Right lung (tissue), 10 donors: ENCODE measurements at places on chromosomes 1 and 21. TPM values are rescaled to one million over a fixed set of nuclear protein-coding genes. Genes with fewer than 3 reads are reported as not detected.

DNA sequence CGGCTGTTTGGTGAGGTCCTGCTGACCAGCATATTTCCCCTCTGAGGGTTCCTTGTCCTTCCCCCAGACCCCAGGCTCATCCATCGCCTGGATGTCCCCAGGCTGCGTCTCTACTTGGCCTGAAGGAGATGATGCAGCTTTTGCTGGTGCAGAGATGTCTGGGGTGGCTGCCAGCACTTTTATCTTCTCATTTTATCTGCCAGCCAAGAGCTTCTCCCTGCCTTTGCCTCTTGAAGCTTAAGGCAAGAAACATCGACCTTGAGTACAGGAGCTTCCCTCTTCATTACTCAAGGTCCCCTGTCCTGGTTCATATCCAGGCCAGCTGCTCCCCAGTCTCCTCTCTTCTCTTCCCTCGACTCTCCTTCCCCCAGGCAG lies 9.2 kb upstream of the H6PD start:
- DNase-seq: no peak

DNA sequence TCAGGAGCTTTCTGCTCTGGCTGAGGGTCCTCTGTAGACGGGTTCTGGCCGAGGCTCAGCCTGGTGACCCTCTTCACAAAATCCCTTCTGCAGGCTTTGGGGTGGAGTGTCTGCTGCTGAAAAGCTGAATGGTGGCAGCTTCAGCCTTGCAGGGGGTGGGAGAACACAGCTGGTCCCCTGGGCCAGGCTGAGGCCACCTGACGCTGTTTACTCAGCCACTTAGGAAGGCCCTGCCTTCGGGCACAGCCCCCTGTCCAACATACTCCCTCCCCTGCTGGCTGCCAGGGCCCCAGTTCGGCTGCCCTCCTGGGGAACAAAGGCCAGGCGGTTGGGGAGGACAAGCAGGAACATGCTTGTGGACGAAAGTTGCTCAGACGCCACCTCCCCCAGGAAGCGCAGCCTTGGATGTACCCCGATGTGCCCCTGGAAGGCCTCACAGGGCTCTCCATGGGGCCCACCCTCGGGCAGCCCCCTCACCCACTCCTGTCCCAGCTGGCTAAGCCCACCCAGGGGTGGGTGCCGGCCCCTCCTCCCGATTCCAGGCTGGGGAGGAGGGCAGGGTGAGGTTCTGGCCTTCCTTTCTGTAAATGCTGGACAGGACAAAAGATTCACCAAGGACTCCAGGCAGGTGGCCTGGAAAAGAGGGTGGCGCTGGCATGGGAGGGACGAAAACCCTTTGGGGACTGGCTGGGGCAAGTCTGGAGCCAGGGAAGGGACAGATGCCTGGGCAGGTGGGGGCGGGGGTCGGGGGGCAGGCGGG lies at the start of gene ANKRD65:
Gene ANKRD65 (minus strand): TSS at position 130 of the 760 bp plus-strand sequence. CDS start 271 bp downstream, outside the sequence.
- DNase-seq: no peak

GRCh38 chr1:117691942-117692341 lies 86.1 kb downstream of the TENT5C start:
- no peak for DNase-seq

- no peak for DNase-seq
Measured at GRCh38 chr21:27722095-27722494, 755.2 kb upstream of the ADAMTS5 start.

DNA sequence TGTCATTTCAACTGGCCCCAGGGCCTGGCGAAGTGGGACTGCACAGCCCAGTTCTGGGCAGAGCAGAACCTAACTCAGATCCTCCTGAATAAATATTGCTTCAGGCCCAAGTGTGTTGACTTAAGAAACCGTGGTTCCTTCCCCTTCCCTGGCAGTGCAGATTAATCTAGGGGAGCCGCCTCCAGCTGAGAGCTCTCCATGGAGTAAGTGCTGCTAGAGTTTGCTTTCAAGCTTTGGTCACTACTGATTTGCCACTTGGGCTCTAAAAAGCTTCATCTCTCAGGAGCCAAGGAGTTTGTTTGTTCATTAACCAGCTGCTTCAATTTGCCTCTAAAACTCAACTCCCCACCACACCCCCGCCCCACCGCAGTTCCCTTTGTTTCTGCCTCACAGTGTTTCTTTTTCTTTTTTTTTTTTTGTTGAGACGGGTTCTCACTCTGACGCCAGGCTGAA lies 112.1 kb downstream of the DTL start:
- DNase-seq: peak; percentile 64

DNA sequence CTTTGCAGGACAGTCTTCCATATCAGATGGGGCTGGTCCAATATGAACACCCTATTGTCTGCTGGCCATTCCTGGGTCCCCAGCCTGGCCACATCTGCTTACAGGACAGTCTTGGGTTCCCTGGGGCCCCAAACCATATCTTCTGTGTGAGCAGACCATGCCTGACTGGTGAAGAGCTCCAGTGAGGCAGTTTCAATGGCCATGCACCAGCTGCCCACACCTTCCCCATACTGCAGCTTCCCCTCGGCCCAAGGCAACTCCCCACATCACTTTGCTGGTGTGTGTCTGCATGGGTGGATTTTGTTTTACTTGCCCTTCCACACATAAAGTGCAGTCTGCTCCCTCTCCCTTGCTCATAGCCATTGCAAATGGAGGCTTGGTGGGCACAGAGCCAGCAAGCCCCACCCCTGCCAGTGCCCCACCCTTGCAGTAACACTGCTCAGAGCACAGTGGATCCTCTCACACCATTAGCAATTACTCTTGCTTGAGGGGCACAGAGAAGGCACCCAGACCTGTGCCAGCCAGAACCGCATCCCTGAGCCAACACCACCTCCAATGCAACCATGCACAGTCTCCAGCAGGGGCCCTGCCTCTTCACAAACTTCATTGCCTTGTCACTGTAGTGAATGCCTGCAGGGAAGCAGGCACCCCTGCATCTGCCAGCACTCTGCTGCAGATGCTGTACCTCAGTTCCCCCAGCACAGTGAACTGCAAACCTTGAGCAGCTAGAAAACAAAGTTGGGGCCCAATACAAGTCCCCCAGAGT lies 474.5 kb upstream of the BEND5 start:
- DNase-seq: no peak

DNA sequence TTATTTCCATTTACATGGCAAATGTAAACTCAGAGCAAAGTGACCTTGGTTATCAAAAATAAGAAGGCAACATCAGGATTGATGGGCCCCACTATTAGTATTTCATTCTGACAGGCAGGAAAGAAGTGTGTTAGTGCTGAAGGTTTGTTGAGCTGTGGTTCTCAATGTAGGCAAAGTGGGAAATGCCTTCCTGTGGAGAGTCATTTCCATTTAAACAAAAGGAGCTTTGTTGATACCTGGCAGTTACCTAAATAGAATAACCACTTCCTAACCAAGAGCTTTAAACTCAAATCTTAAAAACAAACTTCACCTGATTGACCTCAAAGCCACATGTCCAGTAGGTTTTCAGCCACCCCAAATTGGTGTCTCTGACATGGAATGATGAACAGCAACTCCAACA lies 579.9 kb upstream of the BEND5 start:
- no peak for DNase-seq

The CHRM3 gene
- polyA plus RNA-seq: 2.9 TPM

The CD48 gene
- polyA plus RNA-seq: 6.1 TPM

The FLG2 gene
- polyA plus RNA-seq: 0.15 TPM

The PM20D1 gene
- 0.33 TPM for polyA plus RNA-seq

The TNNI3K gene
- 2.2 TPM for polyA plus RNA-seq

The TRIM46 gene
- 4.6 TPM for polyA plus RNA-seq

The AIDA gene
- polyA plus RNA-seq: 75.9 TPM
